ENCODE measurements at places on chromosomes 11 and 22. TPM values are rescaled to one million over a fixed set of nuclear protein-coding genes. Genes with fewer than 3 reads are reported as not detected.

The OR4D6 gene
- total RNA-seq, result not detected

The OR51E2 gene
- not detected for total RNA-seq

The SLC37A2 gene
- 27.2 TPM for total RNA-seq

GRCh38 chr11:68673991-68674390 lies 10.4 kb upstream of the GAL start:
- H3K4me3 ChIP-seq, result no peak overlapping the region
- H3K27me3 ChIP-seq, result no peaks in the 10 kb centered on the region
- no peak for DNase-seq
- H3K36me3 ChIP-seq, result no peaks in the 10 kb centered on the region
- H3K4me1 ChIP-seq, result no peaks in the 10 kb centered on the region

DNA sequence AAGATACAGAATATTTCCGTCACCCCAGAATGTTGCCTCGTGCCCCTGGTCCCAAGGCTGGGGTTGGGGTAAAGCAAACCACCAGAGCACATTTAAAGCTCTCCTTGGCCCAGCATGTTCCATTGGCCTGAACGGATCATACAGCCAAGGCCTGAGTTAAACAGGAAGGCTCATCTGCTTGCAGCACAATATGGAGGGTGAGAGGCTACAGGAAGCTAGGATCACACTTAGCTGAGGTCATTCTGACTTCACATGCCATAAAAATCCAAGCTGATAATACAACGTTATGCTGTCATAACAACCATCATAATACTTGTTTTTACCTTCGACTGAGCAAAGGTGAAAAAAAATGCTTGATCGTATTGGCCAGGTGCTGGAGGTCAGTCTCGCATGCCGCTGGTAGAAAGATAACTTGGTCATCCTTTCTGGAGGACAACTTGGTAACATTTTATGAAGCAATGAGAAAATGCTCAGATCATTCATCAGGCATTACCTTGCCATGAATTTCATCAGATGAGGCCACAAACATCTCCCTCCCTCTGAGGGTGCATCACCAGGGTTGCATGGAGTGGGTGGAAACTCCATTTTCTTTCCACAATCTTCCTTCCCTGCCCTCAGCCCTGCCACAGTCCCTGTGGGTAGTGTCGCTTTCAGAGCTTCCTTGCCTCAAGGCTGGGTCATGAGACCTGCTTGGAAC lies 31.9 kb upstream of the RTL6 start:
- H3K36me3 ChIP-seq, result no peaks in the 10 kb centered on the region
- no peaks in the 10 kb centered on the region for H3K27me3 ChIP-seq
- H3K4me1 ChIP-seq, result no peaks in the 10 kb centered on the region
- no peak overlapping the region for H3K27ac ChIP-seq
- H3K4me3 ChIP-seq, result no peak overlapping the region

DNA sequence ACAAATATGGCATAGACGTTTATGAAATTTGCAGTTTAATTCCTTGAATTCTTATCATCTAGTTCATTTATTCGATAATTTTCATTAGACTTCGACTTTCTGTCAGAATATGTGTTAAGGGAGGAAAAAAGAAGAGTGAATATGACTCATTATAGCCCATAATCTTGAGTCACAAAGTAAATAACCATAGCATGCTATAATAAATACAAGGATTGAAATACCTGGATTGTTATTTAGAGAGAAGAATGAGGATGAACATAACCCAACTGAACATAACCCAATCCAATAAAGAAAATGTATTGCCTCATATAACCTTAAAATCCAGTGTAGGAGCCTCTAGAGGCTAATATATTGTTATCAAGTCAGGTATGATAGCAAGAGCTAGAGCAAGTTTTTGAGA lies 1858.3 kb upstream of the RAG2 start:
- peaks cover 7% of the 10 kb centered on the region for H3K4me1 ChIP-seq
- no peak overlapping the region for H3K27ac ChIP-seq
